Stimulated activated CD8-positive, alpha-beta memory T cell treated with anti-CD3 and anti-CD28 coated beads, Interleukin-7, amount 100 ng/mL, for 48 hours (primary cell): ENCODE measurements at places on chromosomes 7 and 10.

GRCh38 chr10:6239213-6239991, 36.7 kb downstream of the PFKFB3 start:
- DNase-seq, result peak; percentile 74

DNA sequence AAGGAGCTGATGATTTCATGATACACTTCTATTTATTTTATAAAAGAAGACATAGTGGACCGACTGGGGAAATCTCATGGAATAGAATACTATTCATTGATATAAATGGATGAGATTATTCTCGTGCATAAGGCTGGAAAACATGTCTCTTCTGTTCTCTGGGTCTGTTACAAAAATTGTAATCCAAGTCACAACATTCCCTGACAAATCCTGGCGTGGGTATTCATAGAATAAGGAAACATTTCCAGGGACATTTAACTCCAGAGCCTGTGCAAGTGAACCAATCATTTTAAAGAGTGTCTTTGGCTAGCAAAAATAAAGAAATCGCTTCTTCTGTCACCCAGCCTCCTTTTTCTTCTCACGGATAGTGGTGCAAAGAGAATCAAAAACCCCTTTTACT, 1148.5 kb upstream of the AUTS2 start:
- no peak for DNase-seq

- no peak for DNase-seq
Measured at GRCh38 chr7:16420329-16420648, 1.0 kb downstream of the CRPPA start.

- DNase-seq, result no peak
Measured at GRCh38 chr10:6928586-6928985, 348.5 kb upstream of the PRKCQ start.

DNA sequence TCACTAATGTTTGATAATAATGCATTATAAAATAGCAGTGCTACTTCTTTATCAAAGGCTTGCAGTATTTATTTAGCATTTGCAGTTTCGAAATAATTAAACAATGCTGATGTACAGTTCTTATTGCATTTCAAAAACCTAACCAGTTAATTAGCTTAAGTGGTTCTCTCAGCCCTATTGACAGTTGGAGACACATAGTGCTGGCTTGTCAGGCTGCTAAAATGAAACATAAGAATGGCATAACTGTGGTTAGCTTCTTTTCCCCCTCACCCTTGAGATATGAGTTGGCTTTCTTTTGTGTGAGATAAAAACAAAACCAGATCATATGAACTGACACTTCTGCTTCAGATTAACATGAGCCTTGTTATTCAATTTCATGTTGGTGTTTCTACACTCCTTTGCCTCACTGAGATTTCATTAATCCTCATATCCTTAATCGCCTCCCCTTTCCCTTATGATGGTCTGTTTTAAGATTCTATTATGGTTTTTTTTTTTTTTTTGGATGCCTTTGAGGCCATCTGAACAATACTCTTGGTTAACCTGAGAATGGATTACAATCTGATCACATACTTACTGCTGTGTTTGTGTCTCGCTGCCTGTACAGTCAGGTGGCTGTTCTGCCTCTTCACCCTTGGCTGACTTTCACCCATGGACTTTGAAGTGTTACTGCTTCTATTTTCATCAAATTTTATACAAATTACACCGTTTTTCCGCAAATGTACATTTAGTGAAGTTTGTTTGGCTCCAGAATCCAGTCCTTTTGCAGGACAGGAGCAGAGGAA, 108.0 kb downstream of the SDK1 start:
- no peak for DNase-seq

GRCh38 chr7:78185149-78185745, 386.7 kb downstream of the PHTF2 start:
- DNase-seq, result no peak

GRCh38 chr10:79161557-79161956, 92.8 kb downstream of the ZMIZ1 start:
- DNase-seq, result no peak

DNA sequence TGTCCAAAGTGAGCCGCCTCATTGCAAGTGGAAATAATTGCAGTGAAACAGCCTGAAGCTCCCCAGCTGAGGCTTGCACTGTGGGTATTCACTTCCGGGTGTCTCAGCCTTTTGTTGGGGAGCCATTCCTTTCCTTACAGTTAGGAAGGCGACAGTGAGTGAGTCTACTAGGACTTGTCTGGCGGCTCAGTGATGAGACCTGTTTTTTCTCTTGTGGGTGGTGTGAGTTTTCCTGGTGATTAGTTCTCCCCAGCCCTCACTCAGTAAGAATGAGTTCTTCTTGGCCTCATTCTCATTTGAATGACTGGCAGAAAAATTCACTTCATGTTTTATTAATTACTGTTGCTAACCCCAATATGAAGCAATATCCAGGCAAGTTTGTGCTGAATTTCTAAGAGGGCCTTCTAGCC, 2.6 kb downstream of the PGAM1 start:
- DNase-seq, result no peak
